ENCODE measurements at places on chromosomes 11 and 22.

GRCh38 chr11:112784323-112785073 lies 176.7 kb upstream of the NCAM1 start:
- no peak for DNase-seq

- peak; percentile 74 for DNase-seq
These were observed 1.9 kb downstream of the MS4A1 start for GRCh38 chr11:60457576-60457975.

DNA sequence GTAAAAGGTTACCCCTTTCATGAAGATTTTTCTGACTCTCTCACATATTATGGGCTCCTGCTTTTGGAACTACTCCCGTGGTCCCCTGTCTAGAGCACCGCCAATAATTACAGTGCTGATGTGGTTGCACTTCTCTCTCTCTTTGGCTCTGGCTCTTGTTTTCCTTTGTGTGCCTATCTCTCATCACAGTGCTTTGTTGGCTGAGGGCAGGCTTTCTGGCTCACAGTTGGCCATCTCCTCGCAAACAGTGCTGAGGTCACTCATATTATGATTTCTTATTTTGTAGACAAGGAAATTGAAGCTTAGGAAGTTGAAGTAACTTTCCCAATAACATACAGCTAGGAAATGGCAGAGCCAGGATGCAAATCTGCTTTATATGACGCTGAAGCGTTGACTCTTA lies 192.5 kb downstream of the DDX10 start:
- no peak for DNase-seq

DNA sequence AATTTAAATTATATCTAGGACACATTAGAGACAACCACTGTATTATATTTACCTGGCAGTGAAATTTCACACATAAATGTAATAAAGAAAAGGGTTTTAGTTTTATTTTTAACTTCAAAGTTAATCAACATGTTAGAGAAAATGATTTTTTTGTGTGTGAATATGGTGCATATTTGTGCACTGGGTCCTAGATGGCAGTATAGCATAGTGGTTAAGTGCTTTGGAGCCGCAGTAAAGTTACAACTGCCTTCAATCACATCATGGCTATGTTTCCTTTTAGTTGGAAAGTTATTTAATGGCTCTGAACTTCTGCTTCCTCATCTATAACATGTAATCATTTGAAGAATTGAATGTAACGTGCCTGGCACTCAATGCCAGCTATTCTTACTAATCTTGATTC lies 108.9 kb upstream of the DDI1 start:
- DNase-seq: no peak

DNA sequence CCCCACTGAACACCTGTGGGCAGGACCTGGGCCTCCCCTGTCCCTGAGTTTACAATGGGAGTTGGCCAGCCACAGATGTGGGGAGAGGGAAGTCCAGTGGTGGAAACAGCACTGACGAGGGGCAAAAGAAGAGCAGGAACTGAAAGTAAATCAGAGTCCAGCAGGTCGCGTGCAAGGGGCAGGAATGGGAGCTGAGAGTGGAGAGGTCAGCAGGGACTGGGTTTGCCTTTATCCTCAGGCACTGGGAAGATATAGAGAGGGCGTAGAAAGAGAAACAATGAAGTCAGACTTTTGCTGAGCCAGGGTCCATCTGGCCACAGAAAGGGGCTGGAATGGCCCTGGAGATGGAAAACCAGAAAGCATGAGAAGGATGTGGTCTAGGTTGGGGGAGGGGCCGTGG lies 8.5 kb downstream of the P2RY6 start:
- no peak for DNase-seq

Measured in B cell (primary cell).